ENCODE measurements at places on chromosomes 7 and 10.

DNA sequence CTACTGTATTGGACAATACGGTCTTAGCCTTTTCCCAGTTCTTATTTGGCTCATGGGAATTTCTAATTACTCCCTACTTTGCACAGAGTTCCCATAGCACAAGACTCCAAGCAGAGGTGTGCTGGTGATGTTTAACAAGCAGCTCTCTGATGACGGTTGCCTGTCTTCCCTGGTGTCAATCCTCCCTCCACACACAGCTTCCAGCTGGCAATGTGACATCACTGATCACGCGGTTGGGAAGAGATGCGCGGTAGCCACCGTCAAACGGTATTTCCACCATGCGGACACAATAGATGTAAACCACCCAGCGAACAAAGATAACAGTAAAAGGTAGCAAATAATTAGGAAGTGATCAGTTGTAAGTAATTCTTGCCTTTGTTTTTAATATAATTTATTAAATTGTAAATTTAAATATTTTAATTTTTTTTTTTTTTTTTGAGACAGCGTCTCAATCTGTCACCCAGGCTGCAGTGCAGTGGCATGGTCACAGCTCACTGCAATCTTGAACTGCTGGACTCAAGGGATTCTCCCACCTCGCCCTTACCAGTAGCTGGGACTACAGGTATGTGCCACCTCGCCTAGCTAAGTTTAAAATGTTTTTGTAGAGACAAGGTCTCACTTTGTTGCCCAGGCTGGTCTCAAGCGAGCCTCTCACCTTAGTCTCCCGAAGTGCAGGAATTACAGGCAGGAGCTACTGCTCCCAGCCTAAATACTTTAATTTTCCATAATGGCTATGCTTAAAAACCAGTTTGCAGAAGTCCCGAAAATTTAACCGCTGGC is 36.3 kb upstream of the IL15RA start:
- DNase-seq = no peak

DNA sequence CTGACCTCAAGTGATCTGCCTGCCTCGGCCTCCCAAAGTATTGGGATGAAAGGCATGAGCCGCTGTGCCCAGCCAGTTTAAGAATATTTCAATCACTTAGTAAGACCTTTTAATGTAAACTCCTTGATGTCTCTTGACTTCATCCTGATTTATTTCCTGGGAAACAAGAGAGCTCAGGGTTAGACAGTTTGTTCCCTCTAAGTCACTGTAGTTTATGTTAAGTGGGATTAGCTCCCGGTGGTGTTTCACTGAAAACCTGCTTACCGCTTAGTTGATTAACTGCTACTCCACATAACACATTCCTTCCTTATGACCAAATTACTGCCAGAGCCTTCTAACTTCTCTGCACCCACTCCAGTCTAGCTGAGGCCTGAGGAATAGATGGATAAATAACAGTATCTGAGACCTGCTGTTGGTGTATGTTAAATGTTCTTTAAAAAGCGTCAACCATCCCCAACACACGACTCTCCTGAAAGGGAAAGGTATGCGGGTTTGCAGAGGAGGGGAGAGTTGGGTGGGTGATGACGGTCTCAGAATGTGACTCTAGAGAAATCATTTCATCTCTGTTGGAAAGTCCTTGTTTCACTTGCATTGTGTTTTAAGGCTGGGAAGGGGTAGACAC is 48.7 kb downstream of the CREB3L2 start:
- DNase-seq = no peak

- DNase-seq = no peak
These were observed 137.2 kb upstream of the ADARB2 start for GRCh38 chr10:1874533-1874932.

GRCh38 chr10:70557876-70558275 is 44.7 kb downstream of the PRF1 start:
- no peak for DNase-seq
